ENCODE measurements at places on chromosomes 4 and X.

- DNase-seq: no peak
These were observed 423.5 kb upstream of the CTSO start for GRCh38 chr4:156377036-156377710.

- no peak for DNase-seq
These were observed 15.7 kb downstream of the CCKAR start for GRCh38 chr4:26474551-26474950.

DNA sequence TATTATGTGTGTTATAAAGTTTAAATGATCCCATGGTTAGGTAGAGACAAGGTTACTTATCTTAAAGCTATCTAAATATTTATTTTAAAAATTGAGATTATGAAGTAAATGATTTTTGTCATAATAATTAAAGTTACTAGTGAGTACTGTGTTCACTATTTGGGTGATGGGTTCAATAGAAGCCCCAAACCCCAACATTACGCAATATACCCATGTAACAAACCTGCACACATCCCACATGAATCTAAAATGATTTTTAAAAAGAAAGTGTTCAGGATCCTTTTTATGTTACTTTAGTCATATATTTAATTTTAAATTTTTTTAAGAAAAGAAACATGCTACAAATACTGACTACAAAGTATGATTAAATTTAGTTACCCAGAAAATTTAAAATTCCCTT is 193.9 kb downstream of the TLL1 start:
- DNase-seq: no peak

DNA sequence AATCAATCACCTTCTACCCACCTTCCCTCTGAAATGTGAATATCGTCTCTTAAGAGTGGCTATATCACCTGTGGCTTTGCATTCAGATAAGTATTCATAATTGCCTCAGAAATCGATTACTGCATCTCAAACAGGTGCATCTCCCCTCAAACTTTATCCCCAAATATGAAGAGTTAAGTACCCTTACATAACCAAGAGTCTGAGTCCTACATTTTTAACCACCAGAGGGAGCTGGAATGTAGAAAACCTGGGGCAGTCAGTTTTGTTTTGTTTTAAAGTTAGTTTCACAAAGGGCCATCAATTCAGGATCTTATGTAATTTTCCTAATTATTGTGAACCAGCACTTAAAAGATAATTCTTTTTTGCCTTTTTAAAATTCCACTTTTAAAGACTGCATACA is 5.7 kb downstream of the TCEANC start:
- peak; percentile 69 for DNase-seq

- no peak for DNase-seq
These were observed 152.0 kb downstream of the RASL11B start for GRCh38 chr4:53013873-53014775.

- DNase-seq: no peak
These were observed 40.8 kb downstream of the HTRA3 start for GRCh38 chr4:8310306-8310705.

GRCh38 chrX:78979789-78980464 is 34.7 kb downstream of the P2RY10 start:
- no peak for DNase-seq

- no peak for DNase-seq
These were observed 2.0 kb downstream of the RAPGEF2 start for GRCh38 chr4:159104694-159105414.

GRCh38 chrX:40155589-40156469 is 58.1 kb upstream of the BCOR start:
- DNase-seq: no peak

- peak; percentile 5 for DNase-seq
These were observed 339 bp downstream of the CUL4B start for GRCh38 chrX:120560405-120560841.

GRCh38 chrX:13764765-13765164 is 30.2 kb downstream of the OFD1 start:
- no peak for DNase-seq

GRCh38 chr4:42142591-42142990 is 9.9 kb downstream of the BEND4 start:
- DNase-seq: no peak

- no peak for DNase-seq
These were observed 2687.3 kb downstream of the PCDH7 start for GRCh38 chr4:33407496-33407895.

DNA sequence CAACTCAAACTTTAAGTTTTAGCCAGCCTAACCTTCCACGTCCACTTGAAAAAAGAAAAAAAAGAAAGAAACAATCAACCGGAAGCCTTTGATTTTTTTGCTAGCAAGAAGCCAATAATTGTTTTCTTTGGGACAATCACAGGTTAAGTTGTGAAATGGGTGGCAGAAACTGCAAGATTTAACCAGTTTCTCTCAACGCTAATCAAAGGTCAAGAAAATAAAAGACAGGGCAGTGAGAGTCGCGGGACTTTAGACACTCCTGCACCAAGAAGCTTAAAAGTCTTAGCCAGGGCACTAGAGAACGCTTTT is 1.0 kb downstream of the ACSL1 start:
- DNase-seq: no peak

DNA sequence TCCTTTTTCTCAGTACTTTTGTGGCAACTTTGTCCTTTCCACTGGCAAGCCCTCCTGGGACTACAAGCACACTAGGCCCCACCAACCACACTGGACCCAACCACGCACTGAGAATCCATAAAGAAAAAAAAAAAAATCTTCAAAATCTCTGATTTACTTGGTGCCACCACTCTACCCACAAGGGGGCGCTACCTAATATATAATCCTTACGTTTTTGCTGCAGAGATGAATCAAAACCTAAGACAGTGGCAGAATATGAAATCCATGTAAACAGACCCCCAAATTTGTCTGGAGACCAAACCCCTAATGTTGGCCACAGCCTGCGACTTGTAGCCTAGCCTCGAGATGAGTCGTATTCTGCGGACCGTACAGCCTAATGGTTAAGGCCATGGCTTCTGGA is 63.5 kb upstream of the ARHGAP36 start:
- DNase-seq: no peak

- no peak for DNase-seq
These were observed 105.5 kb downstream of the MAML3 start for GRCh38 chr4:140048419-140048995.

- DNase-seq: no peak
These were observed 207.4 kb downstream of the TMA16 start for GRCh38 chr4:163701916-163702315.

GRCh38 chrX:9867226-9867625 is 81.0 kb downstream of the SHROOM2 start:
- DNase-seq: no peak

DNA sequence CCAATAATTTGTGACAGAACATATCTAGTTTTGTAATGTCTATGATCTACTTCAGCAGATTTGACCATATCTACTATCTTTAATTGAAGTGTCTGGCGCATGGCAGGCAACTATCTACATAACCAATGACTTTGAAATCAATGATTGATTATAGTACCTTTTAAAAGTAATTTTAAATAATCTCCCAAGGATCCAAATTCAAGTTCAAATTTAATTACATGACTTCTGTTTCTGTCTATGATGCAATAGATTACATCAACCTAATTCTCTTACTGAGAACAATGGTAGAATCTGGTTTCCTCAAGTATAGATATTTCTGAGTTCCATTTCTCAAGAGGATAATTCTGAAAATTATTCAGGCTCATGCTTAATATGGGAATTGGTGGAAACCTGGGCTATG is 177.4 kb upstream of the IL15 start:
- no peak for DNase-seq

GRCh38 chrX:2965965-2966364 is 36.8 kb upstream of the ARSD start:
- DNase-seq: no peak

- no peak for DNase-seq
These were observed 8.1 kb upstream of the SAP30 start for GRCh38 chr4:173362666-173363065.

DNA sequence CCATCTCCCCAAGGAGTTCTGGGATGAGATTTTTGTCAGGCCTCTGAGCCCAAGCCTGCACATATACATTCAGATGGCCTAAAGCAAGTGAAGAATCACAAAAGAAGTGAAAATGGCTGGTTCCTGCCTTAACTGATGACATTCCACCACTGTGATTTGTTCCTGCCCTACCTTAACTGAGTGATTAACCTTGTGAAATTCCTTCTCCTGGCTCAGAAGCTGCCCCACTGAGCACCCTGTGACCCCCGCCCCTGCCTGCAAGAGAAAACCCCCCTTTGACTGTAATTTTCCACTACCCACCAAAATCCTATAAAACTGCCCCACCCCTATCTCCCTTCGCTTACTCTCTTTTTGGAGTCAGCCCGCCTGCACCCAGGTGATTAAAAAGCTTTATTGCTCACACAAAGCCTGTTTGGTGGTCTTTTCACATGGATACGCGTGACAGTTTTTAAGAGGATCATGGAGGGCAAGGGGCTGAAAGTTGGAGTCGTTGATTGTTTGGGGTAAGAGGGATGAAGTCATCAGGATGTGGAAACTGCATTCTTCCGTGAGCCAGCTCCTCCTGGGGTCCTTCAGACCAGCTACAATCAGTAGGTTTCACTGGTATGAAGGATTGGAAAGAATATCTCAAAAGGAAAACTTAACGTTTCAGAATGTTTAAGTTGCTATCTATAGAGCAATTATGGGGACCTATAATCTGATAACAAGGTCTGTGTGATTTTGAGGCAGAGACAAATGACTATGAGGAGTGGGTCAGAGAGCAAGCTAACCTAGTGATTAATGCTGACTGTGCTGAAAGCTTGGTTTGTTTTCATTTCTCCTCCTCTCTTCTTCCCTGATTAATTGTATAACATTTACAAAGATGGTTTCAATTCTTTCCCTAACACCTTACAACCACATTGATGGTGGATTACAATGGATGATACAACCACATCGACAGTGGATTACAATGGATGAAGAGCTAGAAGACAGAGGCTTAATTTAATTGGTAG is 28.6 kb upstream of the MAGEA11 start:
- no peak for DNase-seq

DNA sequence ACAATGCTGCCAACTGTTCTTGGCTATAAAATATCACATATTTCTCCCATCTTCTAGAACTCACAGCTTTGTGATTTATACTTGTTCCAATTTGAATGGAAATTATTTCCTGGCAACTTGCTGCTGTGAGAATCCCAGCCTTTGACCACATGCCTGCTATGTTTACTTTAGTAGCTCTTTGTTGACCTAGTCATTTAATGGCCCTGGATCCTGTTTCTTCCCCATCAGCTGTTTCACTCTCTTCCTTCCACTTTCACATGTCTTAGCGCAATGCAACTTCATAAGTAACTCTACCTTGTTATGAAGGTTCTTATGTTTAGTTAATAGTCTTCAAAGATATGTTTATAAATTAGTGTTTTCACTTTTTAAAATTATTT is 1973.6 kb upstream of the AGA start:
- DNase-seq: no peak

- DNase-seq: no peak
These were observed 77.6 kb downstream of the PRKG2 start for GRCh38 chr4:81137446-81137845.

DNA sequence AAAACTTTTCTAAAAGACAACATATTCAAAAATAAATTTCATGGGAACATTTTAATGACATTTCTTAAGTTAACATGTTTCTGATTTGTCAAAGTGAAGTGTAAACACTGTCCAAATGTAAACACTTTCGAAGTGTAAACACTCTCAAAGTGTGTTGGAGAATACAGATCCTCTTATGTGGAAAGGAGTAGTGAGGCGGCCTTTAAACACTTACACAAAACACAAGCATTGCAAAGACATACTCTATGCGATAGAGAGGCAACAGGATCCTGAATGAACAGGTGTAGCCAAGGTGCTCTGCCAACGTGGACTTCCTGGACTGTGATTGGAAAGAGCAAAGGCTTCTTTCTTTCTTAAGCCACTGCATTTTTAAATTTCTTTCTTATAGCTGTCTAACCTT is 62.7 kb upstream of the PGM2 start:
- no peak for DNase-seq

- DNase-seq: no peak
These were observed 40.3 kb upstream of the TFDP3 start for GRCh38 chrX:133258481-133258880.

DNA sequence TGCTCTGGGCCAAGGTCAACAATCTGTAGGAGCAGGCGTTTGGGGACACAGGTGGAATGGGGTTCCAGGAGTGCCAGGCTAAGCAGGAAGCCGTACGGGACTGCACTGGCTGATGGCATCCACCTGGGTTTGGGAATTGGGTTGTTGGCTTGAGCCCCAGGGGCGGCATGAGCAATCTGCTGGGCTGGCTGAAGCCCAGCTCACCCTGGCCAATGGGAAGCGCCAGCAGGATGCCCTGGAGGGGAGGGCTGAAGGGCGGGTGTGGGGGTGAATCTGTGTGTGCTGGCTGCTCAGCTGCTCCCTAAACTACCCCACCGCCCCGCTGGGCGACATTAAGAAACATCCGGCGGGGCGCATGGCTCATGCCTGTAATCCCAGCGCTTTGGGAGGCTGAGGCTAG is 8.9 kb upstream of the RGS12 start:
- DNase-seq: no peak

- DNase-seq: peak; percentile 27
These were observed 13.1 kb downstream of the TCEAL7 start for GRCh38 chrX:103343105-103343504.

DNA sequence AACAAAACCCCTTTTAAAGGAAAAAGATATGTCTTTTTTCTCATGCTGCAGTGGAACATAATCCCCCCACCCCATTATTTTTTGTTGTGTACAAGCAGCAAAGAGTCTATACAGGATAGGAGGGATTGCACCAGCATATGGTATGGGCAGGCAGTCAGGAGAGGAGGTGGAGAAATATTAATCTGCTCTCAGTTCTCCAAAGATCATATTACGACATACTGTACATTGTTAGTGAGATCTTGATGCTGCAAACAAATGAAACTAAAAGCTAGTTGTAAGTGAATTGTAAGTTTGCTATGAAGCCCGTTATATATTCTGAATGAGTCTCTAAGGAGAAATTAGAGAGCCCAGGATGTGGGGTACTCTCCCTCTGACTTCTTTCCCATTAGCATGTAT is 75.3 kb downstream of the RAPGEF2 start:
- DNase-seq: no peak

DNA sequence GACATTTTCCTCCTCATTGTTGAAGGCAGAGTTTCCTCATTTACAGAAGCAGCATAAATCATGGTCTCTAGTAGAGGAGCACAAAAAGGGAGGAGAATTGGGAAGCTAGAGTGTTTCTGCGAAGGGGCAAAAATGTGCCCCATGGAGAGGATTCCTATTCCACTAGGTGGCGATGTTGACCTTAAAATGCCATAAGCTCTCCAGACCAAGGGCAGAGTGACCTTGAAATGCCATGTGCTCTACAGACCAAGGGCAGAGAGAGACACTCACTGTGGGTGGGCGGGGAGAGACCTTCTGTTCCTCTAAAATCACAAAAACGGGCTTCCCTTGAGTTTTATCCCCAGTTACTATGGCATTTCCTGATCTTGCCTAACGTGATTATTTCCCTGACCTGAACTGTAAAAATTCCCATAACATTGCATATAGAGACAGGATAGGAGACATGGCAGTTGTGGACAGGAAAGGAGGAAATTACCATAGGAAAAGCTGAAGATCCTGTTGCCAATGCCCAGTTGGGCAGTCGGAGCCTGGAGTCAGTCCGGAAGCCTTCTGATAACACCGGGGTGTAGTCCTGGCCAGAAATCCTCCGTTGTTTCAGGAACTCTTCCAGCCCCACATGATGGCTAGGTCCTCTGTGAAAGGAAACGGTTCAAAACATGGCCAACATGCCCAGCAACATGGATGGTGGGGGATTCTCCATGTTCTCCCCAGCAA is 567.7 kb downstream of the MAGEB5 start:
- no peak for DNase-seq

GRCh38 chrX:115894087-115894486 is 276.5 kb upstream of the AGTR2 start:
- no peak for DNase-seq

- no peak for DNase-seq
These were observed 36.3 kb downstream of the NAT8L start for GRCh38 chr4:2095236-2096072.

GRCh38 chr4:14925471-14925870 is 76.8 kb upstream of the CPEB2 start:
- no peak for DNase-seq

All from CD4-positive, alpha-beta T cell treated with Interleukin-15 for 4 hours (primary cell).